ENCODE measurements at places on chromosomes 1 and 21.

DNA sequence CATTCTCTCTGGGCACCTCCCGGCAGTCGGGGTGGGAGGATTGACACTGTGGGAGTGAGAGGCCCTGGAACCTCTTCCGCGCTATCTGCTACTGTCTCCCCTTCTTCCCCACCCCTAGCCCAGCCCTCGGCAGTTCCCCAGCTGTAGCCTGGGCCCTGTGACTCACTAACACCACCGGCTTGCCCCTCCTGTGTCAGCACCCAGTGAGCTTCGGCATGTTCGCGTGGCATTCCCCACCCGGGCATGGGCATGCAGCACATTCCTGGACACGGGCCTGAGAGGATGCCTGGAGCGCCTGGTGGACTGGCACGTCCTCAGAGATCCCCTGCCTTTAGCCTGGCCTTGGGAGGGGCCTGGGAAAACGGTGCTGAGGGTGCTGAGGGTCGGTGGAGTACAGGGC lies 1.3 kb downstream of the CDK18 start:
- peak; percentile 32 for DNase-seq

DNA sequence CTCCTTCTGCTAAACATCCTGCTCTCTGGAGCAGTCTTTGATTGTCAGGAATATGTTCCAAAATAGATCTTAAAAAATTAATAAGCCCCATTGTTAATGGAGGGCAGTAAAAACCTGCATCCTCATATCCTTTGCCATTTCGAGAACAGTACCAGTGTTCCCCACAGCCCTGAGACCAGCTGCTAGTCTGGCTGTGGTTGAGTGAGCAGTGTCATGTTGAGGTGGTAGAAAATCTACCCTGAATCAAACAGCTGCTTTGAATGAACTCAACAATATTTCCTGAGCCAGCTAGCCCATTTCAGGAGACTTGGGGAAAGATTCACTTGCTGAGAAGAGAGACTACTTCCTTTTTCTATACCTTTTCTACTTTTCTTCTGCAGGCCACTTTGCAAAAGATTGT lies 24.4 kb downstream of the FABP3 start:
- no peak for DNase-seq

DNA sequence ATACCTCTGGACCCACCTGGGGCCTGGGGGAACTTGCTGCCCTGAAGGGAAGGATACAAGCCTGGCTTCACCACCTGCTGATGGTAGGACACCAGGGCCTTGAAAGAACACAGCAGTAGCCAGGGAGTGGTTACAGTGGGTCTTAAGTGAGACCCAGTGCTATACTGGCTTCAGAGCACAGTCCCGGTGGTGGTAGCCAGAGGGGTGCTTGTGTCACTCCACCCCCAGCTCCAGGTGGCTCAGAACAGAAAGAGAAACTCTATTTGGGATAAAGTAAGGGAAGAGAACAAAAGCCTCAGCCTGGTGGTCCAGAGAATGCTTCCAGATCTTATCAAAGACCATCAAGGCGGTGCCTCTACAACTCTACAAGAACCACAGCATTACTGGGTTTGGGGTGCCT lies 37.2 kb downstream of the VAV3 start:
- DNase-seq: no peak

GRCh38 chr1:6898974-6899539 lies 113.8 kb downstream of the CAMTA1 start:
- DNase-seq: no peak

DNA sequence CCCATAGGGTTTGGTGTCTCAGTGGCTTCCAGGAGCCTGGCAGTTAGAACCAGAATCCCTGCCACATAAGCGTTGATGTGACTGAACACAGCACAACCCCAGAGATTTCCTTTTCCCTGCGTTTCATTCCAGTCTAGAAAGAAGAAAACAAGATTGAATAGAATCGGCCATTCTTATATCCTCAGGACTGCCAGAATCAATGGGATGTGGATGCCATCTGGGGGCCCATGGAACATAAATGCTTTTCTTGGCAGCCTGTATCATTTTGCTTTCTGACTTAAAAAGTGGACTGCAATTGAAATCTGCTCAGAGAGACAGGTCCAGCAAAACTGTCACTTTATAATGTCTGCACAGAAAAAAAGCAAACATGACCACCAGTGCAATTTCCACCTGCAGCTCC lies 80.3 kb downstream of the DISC1 start:
- DNase-seq: no peak

DNA sequence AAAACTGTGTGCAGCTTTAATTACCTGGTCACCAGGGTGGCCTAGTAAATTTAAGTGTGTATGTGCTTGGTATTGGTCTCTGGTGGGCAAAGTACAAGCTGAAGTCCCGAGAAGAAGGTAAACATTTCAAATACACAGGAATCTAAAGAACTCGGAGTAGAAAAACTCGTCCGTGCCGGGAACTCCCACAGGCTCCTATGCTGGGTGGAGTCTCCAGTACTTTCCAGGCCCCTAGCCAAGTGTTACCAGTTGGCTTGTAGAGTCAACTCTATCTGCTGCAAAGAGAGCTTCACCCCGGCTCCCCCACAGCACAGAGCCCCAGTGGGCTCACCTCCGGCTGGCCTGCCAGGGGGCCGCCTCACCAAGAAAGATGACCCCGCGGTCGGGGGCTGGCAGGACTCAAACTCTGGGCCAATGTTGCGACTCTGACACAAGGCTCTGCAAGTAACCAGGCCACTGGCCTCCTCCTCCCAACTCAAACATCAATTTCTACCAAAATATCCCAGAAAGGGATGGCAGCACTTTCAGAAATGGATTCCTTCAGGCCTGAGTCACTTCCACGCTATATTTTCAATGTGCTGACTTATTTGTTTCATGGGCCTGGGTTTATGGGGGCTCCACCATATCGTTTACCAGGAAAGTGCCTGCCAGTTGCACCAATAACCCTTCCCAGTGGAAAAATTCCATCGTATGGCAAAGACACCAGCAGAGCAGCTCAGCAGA lies 73.9 kb downstream of the SLC66A1 start:
- DNase-seq: no peak

GRCh38 chr1:100719490-100719889 lies at the start of gene VCAM1:
VCAM1 (plus strand) TSS chr1:100719742; CDS start chr1:100719861, 119 bp downstream.
- no peak for DNase-seq

DNA sequence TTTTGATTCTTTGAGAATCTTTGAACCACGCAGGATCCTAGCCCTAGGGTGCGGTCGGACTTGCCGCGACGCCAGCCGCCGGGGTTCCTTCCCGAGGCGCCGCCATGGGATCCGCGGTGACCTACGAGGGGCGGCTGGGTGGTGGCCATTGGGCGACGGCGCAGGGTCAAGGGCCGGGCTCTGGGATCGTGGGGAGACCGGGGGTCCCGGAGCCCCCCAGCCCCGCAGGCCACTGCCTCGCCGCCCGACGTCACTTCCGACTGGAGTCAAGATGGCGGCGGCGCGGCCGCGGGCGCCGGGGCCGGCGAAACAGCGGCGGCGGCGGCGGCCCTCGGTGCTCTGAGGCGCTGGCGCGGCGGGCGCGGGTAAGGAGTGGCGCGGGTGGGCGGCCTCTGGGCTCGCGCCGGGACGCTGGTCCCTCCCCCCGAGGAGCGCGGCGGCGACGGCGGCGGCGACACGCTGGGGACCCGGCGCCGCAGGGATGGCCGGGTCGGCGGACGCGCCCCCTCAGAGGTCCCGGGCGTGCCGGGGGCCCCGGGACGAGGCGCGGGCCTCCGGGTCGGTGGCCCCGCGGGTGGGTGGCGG lies at the start of gene PRDM2:
Gene PRDM2 (plus strand): TSS at position 253 of the 585 bp plus-strand sequence. CDS start 15,418 bp downstream, outside the sequence.
- peak; percentile 91 for DNase-seq

DNA sequence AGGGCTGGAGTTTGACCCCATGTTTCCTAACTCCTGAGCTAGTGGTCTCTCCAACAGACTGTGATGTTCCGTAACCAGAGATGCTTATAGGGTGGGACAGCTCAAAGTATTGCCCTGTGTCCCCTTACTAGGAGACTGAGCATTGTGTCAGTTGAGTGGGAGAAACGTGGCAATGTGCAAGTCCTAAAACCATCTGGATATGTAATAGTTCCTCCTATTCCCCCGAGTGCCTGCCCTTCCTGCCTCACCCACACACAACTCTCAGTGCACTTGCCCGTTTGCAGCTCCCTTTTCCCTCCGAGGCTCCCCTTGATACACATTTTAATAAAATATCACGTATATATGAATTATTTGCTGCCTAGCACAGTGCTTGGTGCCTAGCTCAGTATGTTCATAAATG lies 3.4 kb downstream of the PIGV start:
- peak; percentile 54 for DNase-seq

DNA sequence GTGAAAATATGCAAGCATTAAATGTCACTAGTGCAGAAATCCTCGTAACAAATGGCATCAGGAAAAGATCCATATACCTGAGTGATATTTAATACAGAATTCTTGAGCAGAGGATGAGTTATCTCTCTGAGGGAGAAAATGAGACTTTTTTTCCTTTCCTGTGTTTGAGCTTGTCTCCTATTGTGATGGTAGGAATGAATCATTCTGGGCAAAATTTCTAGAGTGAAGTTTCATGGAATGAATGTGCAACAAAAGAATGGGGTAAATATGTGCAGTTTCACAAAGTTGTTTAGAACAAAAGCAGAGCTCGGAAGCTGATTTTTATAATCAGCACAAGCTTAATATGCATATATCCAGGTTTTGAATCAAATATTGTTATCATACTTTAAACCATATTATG lies 4.6 kb downstream of the CTPS1 start:
- no peak for DNase-seq

DNA sequence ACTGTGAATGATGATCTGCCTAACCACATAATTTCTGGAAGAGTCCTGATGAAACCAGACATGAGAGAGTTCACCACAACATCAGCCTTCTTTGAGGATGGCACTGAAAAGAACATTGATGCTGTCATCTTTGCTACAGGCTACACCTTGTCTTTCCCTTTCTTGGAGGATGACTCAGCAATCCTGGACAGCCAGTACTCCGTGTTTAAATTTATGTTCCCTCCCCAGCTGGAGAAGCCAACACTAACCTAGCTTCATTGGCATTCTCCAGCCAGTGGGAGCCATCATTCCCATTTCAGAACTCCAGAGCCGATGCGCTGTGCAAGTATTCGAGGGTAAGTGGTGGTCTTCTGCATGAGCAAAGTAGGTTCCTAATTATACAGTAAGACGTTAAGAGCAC lies 164.1 kb upstream of the POGK start:
- no peak for DNase-seq

GRCh38 chr1:196423612-196424011 lies 184.6 kb downstream of the KCNT2 start:
- no peak for DNase-seq

- peak; percentile 27 for DNase-seq
Observed at GRCh38 chr1:35725596-35725995, 6.9 kb upstream of the C1orf216 start.

- peak; percentile 74 for DNase-seq
Observed at GRCh38 chr1:243471026-243471685, 215.3 kb downstream of the SDCCAG8 start.

- no peak for DNase-seq
Observed at GRCh38 chr1:53580739-53581475, 121.7 kb downstream of the DMRTB1 start.

DNA sequence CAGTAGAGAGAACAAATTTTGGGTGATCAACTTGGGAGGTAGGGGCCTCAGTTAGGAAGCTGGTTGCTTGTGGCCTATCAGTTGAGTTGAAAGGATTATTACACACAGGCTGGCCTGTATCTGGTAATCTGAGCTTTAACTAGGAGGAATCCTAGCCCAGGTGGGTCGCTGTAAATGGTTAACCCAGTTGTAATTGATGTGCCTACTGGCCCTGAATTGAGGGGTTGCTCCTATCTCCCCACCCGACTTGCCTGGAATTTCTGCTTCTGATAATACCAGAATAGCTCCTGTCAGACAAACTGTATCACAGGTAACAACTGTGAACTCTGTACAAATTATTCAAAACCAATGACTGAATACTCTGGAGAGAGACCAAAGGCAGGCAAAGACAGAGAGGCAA lies 210.4 kb upstream of the RUNX1 start:
- no peak for DNase-seq

- no peak for DNase-seq
Observed at GRCh38 chr1:40620150-40620549, 45.3 kb downstream of the RIMS3 start.

- no peak for DNase-seq
Observed at GRCh38 chr1:155126556-155127104, 1.0 kb upstream of the EFNA1 start.

- DNase-seq: no peak
Observed at GRCh38 chr1:157960773-157961172, 32.7 kb upstream of the KIRREL1 start.

DNA sequence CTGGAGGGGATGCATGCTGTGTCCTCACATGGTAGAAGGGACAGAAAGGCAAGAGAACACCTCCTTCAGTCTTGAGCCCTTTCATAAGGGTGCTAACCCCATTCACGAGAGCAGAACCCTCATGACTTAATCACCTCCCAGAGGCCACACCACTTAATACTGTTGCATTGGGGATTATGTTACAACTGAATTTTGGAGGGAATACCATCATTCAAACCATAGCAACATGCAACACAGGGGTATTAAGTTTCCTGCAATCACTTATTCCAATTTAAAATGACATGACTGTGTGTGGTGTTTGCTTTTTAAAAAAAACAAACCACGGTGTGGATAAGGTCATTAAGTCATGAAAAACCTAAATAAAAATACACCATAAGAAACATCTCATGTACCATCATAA lies 3.1 kb upstream of the LIN9 start:
- DNase-seq: no peak

- DNase-seq: no peak
Observed at GRCh38 chr1:1267488-1268283, 6.0 kb downstream of the UBE2J2 start.

- peak; percentile 62 for DNase-seq
Observed at GRCh38 chr1:173423291-173423690, 53.8 kb upstream of the PRDX6 start.

- DNase-seq: peak; percentile 54
Observed at GRCh38 chr1:28087614-28088167, 719 bp downstream of the EYA3 start.

DNA sequence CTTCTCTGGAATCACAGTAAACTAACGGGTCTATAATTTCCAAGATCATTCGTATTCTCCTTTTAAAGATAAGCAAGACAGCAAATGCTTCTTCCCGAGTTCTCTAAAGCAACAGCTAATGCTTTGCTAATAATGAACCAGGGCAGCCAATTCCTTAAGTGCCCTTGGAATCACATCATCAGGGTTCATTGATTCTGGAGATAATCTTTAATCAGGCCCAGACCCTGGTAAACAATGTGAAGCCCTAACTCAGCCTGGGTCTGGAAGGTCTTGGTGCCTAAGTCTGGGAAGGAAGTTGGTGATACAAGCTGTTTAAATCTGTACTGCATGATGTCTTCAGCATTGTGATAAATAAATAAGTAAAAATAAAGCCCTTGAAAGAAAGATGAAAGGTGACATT lies 18.4 kb downstream of the ERI3 start:
- no peak for DNase-seq

DNA sequence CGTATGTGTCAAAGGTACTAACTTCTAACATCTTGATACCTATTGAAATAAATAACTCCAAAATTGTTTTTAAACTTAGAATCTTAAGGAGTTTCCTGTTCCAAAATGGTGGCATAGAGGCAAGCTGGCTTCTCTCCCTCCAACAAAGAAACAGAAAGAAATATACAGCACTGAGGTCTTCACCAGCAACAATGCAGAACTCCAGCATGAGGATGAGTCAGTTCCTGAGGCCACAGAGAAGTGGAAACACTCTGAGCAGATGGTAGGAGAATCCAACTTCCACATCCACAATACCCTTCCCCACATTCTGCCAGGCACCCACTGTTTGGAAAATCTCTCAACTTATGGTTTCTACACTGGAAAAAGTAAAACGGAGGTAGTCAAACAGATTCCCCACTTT lies 12.2 kb upstream of the PPIH start:
- peak; percentile 63 for DNase-seq

- DNase-seq: no peak
Observed at GRCh38 chr1:183674339-183674738, 21.2 kb upstream of the APOBEC4 start.

- peak; percentile 48 for DNase-seq
Observed at GRCh38 chr1:26016953-26017545, 4.5 kb upstream of the EXTL1 start.

All from suppressor macrophage (primary cell).